ENCODE measurements at places on chromosomes 4 and X. TPM values are rescaled to one million over a fixed set of nuclear protein-coding genes. Genes with fewer than 3 reads are reported as not detected.

The MXRA5 gene
- polyA plus RNA-seq, result 0.32 TPM

The MAGEA8 gene
- polyA plus RNA-seq, result not detected

- no peak for DNase-seq
These were observed 15.7 kb downstream of the ARMCX6 start for GRCh38 chrX:101602077-101602476.

- no peak for DNase-seq
These were observed 273.3 kb downstream of the DKK2 start for GRCh38 chr4:106762666-106763443.

- no peak for DNase-seq
These were observed 280.0 kb upstream of the RASGEF1B start for GRCh38 chr4:81751531-81752289.

DNA sequence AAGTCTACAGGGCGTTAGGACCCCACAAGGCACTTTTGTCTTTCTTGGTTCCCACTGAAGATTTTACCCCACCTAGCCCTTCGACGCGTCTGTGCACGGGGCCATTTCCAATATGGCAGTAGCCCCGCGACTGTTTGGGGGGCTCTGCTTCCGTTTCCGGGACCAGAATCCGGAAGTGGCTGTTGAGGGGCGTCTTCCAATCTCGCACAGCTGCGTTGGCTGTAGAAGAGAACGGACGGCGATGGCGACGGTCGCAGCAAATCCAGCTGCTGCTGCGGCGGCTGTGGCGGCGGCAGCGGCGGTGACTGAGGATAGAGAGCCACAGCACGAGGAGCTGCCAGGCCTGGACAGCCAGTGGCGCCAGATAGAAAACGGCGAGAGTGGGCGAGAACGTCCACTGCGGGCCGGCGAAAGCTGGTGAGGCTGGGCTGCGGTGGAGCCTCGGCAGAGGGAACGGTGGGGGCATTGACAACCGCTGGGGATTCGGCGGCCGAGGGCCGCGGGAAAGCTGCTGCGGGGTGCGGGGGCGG, at the start of gene USP11:
Gene USP11 (plus strand): TSS at position 207 of the 530 bp plus-strand sequence. CDS start 35 bp downstream, at position 242.
- peak; percentile 47 for DNase-seq

GRCh38 chrX:114842181-114842580, 175.2 kb downstream of the IL13RA2 start:
- DNase-seq, result no peak

Data from liver (tissue), 10 donors.